Diencephalon (tissue), 1 donor: ENCODE measurements at places on chromosomes 13 and 19. TPM values are rescaled to one million over a fixed set of nuclear protein-coding genes. Genes with fewer than 3 reads are reported as not detected.

The C19orf12 gene
- total RNA-seq = 46.1 TPM

The SPTBN4 gene
- total RNA-seq = 39.7 TPM

The POLR2E gene
- 55.4 TPM for total RNA-seq

The EPS8L1 gene
- total RNA-seq = 2.1 TPM

The C19orf85 gene
- not detected for total RNA-seq

The SOHLH2 gene
- 3.5 TPM for total RNA-seq
